OCI-LY7 (cell line): ENCODE measurements at places on chromosomes 6 and 20. TPM values are rescaled to one million over a fixed set of nuclear protein-coding genes. Genes with fewer than 3 reads are reported as not detected.

DCDC2 gene
- not detected in 2 replicates for total RNA-seq

IRF4 gene
- 281 and 291 TPM in 2 replicates for total RNA-seq

ZBTB46 gene
- total RNA-seq: 0.67 and 1.1 TPM in 2 replicates

LCA5 gene
- total RNA-seq: 2.0 and 2.4 TPM in 2 replicates

MAS1 gene
- total RNA-seq: not detected in 2 replicates

SYNDIG1 gene
- not detected in 2 replicates for total RNA-seq

OLIG3 gene
- total RNA-seq: not detected in 2 replicates

TCF15 gene
- not detected in 2 replicates for total RNA-seq

NINL gene
- total RNA-seq: 0.55 and 0.57 TPM in 2 replicates

CRISP3 gene
- total RNA-seq: not detected in 2 replicates

TGM2 gene
- total RNA-seq: 0.18 TPM in 1 of 2 replicates, not detected in the other

GSTA1 gene
- total RNA-seq: not detected in 2 replicates

TMX4 gene
- total RNA-seq: 71.3 and 80.3 TPM in 2 replicates

XKR7 gene
- total RNA-seq: 0.06 TPM in 1 of 2 replicates, not detected in the other

MYL9 gene
- not detected in 2 replicates for total RNA-seq

DEFB124 gene
- total RNA-seq: not detected in 2 replicates

KCNK5 gene
- not detected in 2 replicates for total RNA-seq

NMBR gene
- total RNA-seq: not detected in 2 replicates

HLA-DRB5 gene
- 5.0 and 6.1 TPM in 2 replicates for total RNA-seq

CLVS2 gene
- total RNA-seq: not detected in 2 replicates

DNAH8 gene
- total RNA-seq: not detected in 2 replicates

MRPS18B gene
- 77.3 and 79.6 TPM in 2 replicates for total RNA-seq

GTSF1L gene
- total RNA-seq: 3.3 and 4.0 TPM in 2 replicates

OTOR gene
- total RNA-seq: not detected in 2 replicates

SUMO4 gene
- 3.2 and 4.2 TPM in 2 replicates for total RNA-seq

GPR63 gene
- 1.5 and 1.6 TPM in 2 replicates for total RNA-seq

C20orf204 gene
- 5.9 and 6.7 TPM in 2 replicates for total RNA-seq

MOG gene
- not detected in 2 replicates for total RNA-seq

RNF39 gene
- total RNA-seq: not detected in 2 replicates

TGM3 gene
- total RNA-seq: not detected in 2 replicates

VSTM2L gene
- 0.17 TPM in 1 of 2 replicates, not detected in the other for total RNA-seq

MATN4 gene
- total RNA-seq: 0.24 TPM in 1 of 2 replicates, not detected in the other

PROKR2 gene
- not detected in 2 replicates for total RNA-seq

PACRG gene
- not detected in 2 replicates for total RNA-seq

GDAP1L1 gene
- 0.27 TPM in 1 of 2 replicates, not detected in the other for total RNA-seq

MTO1 gene
- 72.5 and 90.3 TPM in 2 replicates for total RNA-seq

PLCB1 gene
- total RNA-seq: 14.6 and 17.0 TPM in 2 replicates

CEBPB gene
- 48.2 and 48.4 TPM in 2 replicates for total RNA-seq

WFDC6 gene
- total RNA-seq: not detected in 2 replicates

B3GAT2 gene
- not detected in 2 replicates for total RNA-seq

CGAS gene
- total RNA-seq: 0.40 and 0.42 TPM in 2 replicates

HMGCLL1 gene
- total RNA-seq: not detected in 2 replicates

MTHFD1L gene
- 129 and 144 TPM in 2 replicates for total RNA-seq

LGSN gene
- total RNA-seq: 0.26 and 0.76 TPM in 2 replicates

LAMA4 gene
- not detected in 2 replicates for total RNA-seq

LINC00237 gene
- total RNA-seq: not detected in 2 replicates

REM1 gene
- total RNA-seq: not detected in 2 replicates

TTPAL gene
- total RNA-seq: 18.8 and 19.8 TPM in 2 replicates

HMGA1 gene
- total RNA-seq: 736 and 764 TPM in 2 replicates

HSPA1L gene
- 0.15 and 0.49 TPM in 2 replicates for total RNA-seq

LHFPL5 gene
- total RNA-seq: not detected in 2 replicates

DUSP15 gene
- total RNA-seq: 0.61 TPM in 1 of 2 replicates, not detected in the other

RFX6 gene
- total RNA-seq: not detected in 2 replicates

RTN4IP1 gene
- total RNA-seq: 51.4 and 58.1 TPM in 2 replicates

TSBP1 gene
- not detected in 2 replicates for total RNA-seq

TNF gene
- 2.5 TPM in 2 replicates for total RNA-seq

OR2H1 gene
- total RNA-seq: not detected in 2 replicates

FNDC11 gene
- total RNA-seq: 2.1 and 3.0 TPM in 2 replicates
